Activated CD4-positive, CD25-positive, alpha-beta regulatory T cell treated with anti-CD3 and anti-CD28 coated beads, Interleukin-2, amount 50 U/mL, for 16 hours (primary cell): ENCODE measurements at places on chromosomes 16 and 17.

- DNase-seq = no peak
These were observed 100.0 kb downstream of the WWOX start for GRCh38 chr16:78199325-78200022.

- DNase-seq = no peak
These were observed 971 bp downstream of the MINK1 start for GRCh38 chr17:4833941-4834680.

GRCh38 chr17:77523540-77523939, 382.8 kb downstream of the SEC14L1 start:
- DNase-seq = no peak

GRCh38 chr16:339680-340079, 12.8 kb downstream of the AXIN1 start:
- DNase-seq = no peak

- no peak for DNase-seq
These were observed 16.2 kb downstream of the SRCIN1 start for GRCh38 chr17:38589462-38590114.

GRCh38 chr17:51948128-51948527, 210.4 kb downstream of the CA10 start:
- DNase-seq = no peak

DNA sequence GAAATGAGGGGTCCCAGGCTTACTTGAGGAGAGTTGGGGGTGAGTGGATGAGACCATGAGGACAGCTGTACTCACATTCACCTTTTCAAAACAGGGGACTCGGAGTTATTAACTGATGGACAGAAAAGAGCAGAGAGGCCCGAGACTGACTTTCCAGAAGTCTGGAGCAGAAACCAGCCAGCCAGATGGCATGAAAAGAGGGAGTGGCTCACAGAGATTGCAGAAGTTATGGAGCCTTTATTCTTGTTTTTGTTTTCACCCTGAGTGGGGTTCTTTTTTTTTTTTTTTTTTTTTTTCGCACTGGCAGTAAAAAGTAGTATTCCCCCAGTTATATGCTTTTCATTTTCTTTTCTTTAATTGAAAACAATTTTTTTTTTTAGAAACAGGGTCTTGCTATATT, 18.9 kb downstream of the TVP23A start:
- DNase-seq = no peak
